ENCODE measurements at places on chromosomes 6 and 20.

- no peak for DNase-seq
These were observed 29.0 kb downstream of the RTN4IP1 start for GRCh38 chr6:106600329-106600728.

DNA sequence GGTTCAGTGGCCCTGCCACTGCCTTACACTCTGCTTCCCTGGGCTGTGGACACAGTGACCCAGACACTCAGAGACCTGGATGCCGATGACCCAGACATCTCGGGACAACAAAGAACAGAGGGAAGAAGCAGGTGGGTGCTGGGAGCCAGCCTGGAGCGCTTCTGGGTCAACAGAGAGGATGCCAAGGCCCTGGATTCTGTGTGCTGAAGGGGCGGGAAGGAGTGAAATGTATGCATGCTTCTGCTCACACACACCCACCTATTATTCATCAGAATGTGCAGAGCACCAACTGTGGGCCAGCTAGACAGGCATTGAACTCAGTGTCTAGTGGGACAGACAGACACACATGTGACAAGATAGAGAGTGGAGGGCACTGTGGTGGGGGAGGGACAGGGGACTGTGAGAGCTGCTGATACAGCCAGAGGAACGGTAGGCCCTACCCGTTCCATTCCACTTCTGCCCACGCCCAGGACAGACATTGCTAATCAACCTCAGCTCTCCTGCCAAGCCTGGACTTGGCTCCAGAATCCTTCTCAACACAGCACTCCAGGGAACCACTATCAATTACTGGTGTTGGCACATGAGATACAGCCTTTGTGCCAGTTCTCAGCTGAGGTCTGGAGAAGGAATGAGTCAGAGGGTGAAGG lies 20.2 kb downstream of the KCNK15 start:
- DNase-seq, result no peak

DNA sequence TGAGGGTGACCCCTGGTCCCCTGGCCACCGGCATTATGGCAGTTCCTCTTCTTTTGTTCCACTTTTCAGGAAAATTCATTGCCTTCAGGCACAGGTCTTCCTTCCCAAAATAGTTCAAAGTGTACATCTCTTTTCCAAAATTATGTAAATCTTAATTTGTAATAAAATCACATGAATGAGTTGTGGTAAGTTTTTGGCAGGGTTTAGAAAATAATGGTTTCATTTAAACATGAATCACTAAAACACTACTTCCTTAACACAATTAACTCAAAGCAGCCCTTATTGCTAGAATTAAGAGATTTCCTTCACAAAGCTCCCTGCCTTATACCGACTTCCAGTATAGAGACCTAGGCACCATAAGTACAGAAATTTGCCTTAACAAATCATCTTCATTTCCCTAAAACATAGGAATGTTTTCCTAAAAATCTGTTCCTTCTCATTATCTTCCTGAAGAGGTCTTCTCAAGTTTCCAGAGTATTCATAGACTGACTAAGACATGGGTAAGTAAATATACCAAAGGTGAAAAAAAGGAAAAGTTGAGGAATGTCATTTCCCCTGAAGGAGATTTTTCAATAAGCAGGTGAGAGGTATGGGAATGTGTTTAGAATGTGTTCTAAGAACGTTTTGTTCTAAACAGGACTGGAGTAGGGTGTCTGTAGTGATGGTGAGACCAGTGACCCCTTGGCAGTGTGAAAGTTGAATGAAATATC lies 148.2 kb upstream of the CITED2 start:
- DNase-seq, result no peak

GRCh38 chr6:1906609-1907008 lies 296.9 kb downstream of the FOXC1 start:
- no peak for DNase-seq

- DNase-seq, result no peak
These were observed 96.6 kb downstream of the HAO1 start for GRCh38 chr20:7843613-7844012.

GRCh38 chr6:15260099-15260821 lies 14.4 kb downstream of the JARID2 start:
- no peak for DNase-seq

- no peak for DNase-seq
These were observed 40.1 kb downstream of the SLX4IP start for GRCh38 chr20:10475225-10475624.

Data from T follicular helper cell (primary cell).